ELF-1 (cell line): ENCODE measurements at places on chromosomes 7 and 10.

DNA sequence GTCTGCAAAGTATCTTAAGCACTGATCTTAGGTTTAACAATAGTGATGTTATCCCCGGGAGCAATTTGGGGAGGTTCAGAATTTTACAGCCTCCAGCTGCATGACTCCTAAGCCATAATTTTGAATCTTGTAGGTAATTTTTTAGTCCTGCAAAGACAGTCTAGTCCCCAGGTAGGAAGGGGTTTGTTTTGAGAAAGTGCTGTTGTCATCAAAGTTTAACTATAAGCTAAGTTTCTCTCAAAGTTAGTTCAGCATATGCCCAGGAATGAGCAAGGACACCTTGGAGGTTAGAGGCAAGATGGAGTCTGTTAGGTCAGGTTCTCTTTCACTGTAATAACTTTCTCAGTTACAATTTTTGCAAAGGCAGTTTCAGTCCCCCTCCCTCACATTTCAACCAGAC, 79.0 kb upstream of the LRGUK start:
- DNase-seq: no peak

DNA sequence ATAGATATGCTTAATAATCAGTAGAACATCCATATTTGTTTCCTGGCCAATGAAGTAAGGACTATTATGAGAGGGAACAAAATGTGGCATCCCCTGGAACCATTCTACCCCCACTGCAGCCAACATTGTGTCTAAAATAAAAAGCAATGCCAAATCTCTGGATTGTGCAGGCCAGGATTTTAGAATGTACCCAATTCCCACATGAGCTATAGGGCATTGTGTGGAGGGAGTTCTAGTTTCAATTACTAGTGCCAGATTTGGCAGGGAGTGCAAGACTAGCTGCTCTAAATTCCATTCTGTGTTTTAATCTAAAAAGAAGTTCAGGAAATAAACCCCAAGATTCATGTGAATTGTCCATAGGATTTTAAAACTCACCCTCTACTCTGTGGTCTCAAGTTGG, 112.3 kb downstream of the HGF start:
- no peak for DNase-seq

DNA sequence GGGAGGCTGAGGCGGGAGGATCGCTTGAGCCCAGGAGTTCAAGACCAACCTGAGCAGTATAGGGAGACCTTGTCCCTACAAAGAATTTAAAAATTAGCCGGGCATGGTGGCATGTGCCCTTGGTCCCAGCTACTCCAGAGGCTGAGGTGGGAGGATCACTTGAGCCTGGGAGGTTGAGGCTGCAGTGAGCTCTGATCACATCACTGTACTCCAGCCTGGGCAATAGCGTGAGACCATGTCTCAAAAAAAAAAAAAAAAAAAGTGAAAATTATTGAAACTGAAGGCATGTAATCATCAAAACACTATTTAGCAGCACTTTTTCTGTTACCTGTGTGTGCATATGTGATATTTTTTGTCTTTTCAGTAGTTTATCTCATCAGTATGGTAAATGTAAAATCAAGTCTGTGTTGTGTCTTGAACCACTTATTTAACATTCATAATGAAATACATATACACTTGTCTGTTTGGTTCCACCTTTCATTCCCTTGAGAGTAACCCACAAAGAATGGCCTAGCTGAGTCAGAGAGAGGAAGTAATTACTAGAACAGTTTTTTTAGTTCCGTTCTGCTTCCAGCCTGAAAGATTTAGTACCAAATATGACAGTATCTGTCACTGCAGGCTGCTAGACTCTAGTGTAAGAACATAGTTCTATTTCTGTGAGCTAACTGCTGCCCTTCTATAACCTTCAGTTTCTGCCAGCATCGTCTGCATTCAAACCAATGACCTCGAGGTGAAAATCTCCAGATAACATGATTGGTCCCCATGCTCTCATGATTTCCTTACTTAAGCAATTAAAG, 68.6 kb downstream of the MMRN2 start:
- DNase-seq: no peak

- DNase-seq: no peak
Observed at GRCh38 chr7:153939654-153940053, 112.5 kb upstream of the DPP6 start.

DNA sequence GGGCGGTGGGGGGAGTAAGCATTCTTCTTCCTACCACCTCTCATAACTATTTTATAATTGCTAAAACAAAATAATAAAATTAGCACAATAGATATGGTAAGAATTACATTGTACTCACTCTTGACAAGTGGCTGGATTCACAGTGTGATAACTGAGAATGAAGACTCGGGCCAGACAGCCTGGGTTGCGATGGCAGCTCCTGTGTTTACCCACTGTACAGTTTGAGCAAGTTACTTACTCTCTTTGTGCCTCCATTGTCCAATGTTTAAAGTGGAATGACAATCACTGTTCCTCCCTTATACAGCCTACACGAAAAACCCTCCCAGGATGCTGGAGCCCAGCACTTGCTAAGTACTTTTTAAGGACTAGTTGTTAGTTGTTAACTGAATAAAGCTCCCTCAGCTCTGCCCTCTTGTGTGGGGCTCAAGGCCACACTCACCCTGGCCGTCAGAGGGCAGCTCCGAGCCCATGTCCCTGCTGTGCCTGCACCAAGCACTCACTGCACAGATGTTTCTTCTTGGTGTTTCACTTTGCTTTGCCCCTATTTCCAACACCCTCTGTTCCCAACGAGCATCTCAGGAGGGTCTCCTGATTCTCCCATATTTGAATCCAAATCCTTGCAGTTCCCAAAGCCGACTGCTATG, 56.4 kb upstream of the NPS start:
- DNase-seq: peak; percentile 12

DNA sequence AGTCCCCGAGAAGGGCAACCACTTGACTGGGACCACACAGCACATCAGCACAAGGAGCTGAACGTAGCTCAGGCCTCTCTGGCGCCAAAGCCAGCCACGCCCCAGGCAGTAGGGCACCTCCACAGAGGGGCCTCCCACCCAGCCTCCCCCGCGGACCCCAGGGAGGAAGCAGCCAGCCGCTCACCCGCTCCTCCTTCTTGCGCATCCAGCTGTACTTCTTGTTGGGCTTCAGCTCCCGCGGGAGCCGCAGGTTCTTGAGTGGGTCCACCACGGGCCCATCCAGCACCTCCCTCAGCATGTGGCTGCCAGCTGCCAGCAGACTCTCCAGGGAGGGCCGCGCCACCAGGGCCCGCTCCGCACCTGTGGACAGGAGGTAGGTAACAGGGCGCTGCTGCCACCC, 61.2 kb downstream of the TNRC18 start:
- DNase-seq: no peak

DNA sequence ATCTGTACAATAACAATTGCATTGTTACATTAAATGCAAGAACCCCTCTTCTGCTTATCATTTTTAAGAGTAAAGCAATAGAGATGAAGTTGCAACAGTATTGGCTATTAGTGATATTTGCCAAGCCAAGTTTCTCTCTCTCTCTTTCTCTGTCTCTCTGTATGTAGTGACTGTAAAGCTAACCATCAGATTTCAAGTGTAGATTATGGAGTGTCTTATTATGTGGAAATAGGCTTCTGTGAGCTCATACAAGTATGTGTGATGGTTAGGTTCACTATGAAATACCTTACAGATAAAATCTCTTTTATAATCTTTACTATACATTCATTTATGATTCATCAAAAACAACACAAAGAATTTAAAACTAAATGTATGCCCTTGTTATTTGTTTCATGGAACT, 28.6 kb upstream of the NRP1 start:
- no peak for DNase-seq

GRCh38 chr10:88672041-88672440, 7.8 kb downstream of the LIPF start:
- no peak for DNase-seq

DNA sequence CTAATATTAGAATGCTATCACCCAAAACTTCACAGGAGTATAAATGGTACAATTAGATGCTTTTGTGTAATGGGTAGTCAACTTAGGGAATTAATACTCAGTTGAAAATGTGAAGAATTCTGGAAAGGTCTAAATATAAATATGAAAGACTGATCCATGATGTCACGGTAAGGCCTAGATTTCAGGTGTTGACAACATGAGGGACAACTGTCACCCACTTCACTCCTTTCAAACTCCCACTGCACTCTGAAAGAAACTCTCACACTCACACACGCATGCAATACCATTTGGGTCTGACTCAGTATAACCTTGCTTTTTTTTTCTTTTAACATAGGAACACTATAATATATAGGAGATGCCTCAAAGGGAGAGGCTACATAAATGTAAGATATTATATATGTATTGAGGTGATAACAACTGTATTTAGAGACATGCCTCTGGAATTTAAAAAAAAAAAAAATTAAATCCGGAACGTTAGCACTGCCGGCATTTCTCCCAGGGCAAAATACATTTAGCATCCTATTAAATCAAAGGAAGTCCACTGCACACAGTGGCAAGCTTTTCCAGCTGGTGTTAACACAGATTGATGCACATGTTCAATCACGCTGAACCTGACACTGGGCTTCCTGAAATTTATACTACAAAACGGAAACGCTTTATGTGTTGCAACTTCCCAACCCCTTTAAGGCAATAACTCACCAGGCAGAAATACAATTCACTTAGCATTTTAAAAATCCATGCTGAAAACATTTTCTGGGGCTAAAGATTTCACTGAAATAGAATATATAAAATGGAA, 74.9 kb downstream of the RSU1 start:
- no peak for DNase-seq

GRCh38 chr10:1253523-1254353, 197.6 kb downstream of the WDR37 start:
- no peak for DNase-seq

DNA sequence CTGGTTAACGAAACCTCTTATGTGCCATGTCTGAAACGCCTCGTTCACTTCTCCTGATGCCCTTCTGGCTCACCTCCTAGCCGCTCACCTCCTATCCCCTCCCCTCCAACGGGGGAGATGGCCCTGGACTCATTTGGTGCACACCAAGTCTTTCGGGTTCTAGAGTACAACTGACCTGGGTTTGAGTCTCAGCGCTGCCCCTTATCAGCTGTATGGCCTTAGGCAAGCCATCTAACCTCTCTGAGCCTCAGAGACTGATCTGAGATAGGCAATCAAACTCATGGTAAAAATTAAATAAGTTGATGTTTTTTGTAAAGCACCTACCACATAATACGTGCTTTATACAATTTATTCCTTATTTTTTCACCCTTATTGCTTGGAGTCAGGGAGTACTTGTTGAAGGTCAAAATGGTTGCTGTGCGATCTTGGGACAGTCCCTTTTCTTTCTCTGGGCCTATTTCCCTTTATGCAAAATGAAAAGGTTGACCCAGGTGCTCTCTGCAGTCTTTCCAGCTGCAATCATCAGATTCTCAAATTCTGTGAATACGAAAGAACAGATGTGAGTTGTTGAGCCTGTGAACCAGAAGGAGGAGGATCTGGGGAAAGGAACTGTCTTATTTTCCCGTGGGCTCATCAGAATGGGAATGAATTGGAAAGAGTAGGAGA, 31.2 kb upstream of the PLEKHA1 start:
- DNase-seq: no peak

DNA sequence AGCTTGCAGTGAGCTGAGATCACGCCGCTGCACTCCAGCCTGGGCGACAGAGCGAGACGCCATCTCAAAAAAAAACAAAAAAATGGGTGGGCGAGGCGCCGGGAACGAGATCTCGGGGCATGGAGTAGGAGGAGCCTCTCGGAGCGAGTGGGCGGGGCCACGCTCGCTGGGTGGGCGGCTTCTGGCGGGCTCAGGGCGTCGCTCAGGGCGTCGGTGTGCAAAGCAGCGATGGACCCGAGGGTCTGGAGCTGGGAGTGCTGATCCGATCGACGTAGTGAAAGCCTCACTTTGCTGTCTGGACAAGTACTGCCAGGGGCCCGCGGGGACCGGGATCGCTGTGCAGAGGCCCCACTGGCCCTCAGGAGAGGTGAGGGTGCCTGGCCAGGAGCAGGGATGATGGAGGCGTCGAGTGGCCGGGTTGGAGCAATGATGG, 22.6 kb upstream of the AMZ1 start:
- DNase-seq: peak; percentile 79

GRCh38 chr7:98872328-98872924, 2.6 kb upstream of the TMEM130 start:
- peak; percentile 32 for DNase-seq

DNA sequence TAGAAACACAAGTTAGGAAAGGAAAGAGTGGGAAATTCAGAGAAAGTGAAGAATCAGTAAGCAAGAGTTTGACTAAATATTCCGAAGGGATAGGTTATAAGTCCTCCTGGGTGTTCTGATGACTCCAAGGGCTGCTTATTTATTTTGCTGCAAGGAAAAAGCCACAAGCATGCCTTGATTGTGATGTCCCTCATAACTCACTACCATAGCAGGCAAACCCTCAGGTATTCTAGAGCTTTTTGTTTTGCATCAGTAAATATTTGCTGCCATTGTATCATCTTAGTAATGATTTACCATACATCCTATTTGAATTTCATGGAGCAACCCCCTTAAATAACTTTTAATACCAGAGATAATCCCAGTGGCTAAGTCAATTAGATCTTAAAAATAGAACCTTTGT, 688.1 kb downstream of the SUGCT start:
- no peak for DNase-seq

GRCh38 chr7:30412782-30413504, 65.6 kb downstream of the NOD1 start:
- peak; percentile 63 for DNase-seq

GRCh38 chr10:112261281-112261822, 21.8 kb upstream of the TECTB start:
- DNase-seq: no peak

DNA sequence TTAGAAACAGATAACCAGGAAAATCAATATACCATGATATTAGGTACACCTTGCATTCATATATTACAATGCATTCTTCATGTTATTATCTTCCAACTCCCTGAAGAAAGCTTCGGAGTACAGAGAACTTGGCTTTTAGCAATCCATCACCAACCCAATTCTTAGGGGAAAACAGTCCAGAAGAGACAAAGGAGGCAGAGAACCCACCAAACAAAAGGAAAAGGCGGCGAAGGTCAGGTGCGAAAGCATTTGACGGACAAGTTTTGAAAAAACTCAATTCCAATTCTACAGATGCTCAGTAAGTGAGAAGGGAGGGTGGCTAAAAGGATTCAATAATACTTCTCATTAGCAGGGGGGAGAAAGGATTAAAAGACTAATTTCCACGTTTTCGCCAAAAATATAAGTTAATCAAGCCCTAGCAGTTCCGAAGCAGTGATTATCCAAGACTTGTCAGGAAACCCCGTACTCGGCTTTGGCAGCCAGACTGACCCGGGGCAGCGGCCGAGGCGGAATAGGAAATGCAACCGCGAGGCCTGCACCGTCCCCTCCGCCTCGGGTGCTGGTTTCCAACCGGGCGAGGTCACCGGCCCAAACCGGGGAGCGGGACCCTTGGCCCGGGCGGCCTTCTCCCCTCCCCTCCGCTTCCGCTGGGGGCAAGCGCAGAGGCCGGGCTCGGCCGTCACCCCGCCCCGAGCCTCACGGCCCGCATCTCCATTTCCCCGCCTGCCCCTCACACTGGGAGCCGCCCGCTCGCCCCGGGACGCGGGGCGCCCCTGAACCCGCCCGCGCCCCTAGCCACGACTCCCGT, 747 bp downstream of the GDI2 start:
- DNase-seq: peak; percentile 58

GRCh38 chr7:36357054-36357453, 32.6 kb upstream of the ANLN start:
- DNase-seq: no peak

- DNase-seq: no peak
Observed at GRCh38 chr7:86931439-86931838, 128.0 kb downstream of the ELAPOR2 start.

- DNase-seq: no peak
Observed at GRCh38 chr7:86908948-86909347, 150.5 kb downstream of the ELAPOR2 start.

- no peak for DNase-seq
Observed at GRCh38 chr10:50406457-50407070, 155.2 kb upstream of the ASAH2 start.

GRCh38 chr10:14282276-14282675, 48.4 kb downstream of the FRMD4A start:
- no peak for DNase-seq
